ENCODE measurements at places on chromosomes 11 and 22. TPM values are rescaled to one million over a fixed set of nuclear protein-coding genes. Genes with fewer than 3 reads are reported as not detected.
A peak's percentile ranks its signal among the peaks of the same experiment; 100 is the strongest.

GRCh38 chr11:88320149-88320559 is 17.4 kb downstream of the CTSC start:
- DNase-seq = no peak

DNA sequence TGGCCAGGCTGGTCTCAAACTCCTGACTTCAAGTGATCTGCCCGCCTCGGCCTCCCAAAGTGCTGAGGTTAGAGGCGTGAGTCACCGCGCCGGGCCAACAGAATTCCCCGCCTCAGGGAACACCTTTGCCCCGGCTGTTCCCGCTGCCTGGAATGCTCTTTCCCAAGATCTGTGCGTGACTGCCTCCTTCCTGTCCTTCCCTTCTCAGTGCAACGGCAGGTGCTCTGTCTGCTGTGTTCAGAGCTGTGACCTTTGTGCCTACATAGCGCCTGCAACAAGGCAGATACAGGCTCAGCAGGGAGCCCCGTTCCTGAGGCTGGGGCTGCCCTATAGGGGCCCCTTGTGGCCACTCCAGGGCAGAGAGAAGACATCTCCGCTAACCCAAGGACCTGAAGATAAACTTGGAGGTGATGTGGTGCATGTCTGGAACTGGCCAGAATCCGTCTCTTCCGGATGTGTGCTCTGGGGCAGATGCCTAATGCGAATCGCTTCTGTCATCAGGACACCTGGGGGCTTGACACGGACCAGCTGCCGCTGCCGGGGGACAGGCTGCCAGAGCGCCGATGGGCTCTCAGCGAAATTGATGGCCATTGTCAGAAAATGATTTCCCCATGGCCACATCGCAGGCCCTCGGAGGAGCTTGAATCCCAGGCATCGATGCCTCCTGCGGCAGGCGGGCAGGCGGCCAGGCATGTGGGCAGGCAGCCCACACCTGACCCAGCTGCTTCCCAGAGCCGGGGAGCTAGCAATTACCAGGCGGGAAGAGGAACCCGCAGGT is 43.5 kb upstream of the TCF20 start:
- peak; percentile 95 for DNase-seq

PLAAT4 gene
- 3.5 TPM for total RNA-seq

- DNase-seq = no peak
These were observed 6.0 kb upstream of the CAVIN3 start for GRCh38 chr11:6326303-6326702.

DNA sequence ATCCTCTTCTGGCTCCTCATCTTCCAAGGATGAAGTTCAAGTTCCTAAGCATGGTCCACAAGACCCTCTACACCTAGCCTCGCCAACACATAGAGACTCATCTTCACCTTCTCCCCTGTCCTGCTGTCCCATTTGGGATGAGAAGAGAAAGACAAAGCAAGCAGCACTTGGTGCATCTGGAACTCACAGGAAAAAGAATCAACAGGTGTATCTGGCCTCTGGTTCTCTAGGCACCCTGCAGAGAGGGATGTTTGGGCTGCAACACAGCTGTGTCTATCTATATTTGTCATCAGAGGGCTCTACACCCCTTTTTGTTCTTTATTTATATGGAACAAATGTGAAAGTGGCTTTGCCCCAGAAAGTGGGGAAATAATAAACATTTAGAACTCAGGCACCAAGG is 82.1 kb upstream of the GALNT18 start:
- DNase-seq = no peak

HPS5 gene
- total RNA-seq = 15.4 TPM

GAB4 gene
- not detected for total RNA-seq

HBD gene
- total RNA-seq = not detected

TRIM22 gene
- 79.9 TPM for total RNA-seq

GRCh38 chr22:46598737-46599424 is 21.3 kb upstream of the GRAMD4 start:
- no peak for DNase-seq

DNA sequence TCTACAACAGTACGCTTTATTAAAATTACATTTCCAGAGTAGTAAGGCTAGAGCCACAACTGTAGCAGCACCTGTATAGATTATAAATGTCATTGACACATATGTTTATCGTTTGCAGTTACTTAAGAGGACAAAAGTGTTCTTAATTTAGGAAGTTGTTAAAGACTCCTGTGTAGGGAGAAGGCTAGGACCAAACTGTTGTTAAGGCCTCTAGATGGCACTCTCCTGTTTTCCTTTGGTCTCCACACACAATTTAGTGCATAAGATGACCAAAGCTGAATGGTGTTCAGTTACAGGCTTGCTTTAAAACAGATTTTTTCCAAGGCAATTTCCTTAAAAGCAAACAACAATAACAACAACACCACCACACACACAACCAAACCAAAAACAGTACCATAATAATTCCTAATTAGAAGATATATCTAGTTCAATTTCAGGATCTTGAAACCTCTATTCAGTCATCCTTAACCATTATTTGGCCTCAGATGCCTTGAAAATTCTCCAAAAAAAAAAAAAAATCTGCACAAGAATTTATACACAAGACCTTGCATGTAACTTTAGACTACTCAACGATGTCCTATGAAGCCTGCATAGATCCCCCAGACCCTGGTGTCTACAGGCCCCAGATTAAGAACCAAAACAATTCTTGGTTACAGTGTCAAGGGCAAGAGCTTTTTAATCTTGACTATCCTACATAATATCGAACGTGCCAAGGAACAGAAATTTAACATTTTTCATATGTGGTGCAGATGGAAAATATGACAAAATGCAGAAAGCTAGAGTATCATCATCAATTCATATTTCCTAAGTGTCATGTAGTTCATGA is 42.6 kb upstream of the APOA1 start:
- DNase-seq = no peak

- no peak for DNase-seq
These were observed 11.3 kb downstream of the PRAME start for GRCh38 chr22:22547692-22548300.

DNA sequence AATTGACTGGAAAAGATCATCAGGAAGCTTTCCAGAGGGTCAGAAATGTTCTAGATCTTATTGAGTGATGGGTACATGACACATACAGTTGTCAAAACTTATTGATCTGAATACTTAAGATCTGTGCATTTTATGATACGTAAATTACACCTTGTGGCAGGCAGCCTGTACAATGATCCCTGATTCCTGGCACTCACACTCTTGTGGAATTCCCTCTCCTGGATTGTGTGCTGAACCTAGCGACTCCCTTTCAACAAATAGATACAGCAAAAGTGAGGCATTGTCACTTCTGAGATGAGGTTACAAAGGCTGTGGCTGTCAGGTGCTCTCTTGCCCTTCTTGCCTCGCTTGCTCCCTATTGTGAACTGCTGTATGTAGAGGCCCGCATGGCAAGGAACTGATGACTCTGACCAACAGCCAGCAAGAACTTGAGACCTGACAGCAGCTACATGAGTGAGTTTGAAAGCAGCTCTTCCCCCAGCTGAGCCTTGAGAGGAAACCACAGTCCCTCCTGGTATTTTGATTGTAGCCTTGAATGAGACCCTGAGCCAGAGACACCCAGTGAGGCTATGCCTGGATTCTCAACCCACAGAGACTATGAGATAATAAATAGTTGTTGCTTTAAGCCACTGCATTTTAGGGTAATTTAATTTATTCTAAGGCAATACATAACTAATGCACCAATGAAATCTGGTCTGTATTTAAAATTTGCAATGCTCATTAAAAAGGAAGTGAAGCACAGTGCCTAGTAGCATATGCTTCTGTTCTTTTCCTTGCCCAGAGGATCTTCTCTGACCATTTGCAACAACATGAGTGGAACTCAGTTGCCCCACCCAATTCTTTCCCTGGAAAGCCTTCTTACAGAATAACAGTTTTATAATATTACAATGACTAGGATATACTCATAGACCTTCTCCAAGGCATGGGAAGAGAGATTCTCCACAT is 60.5 kb upstream of the IZUMO1R start:
- no peak for DNase-seq

- no peak for DNase-seq
These were observed 593.7 kb downstream of the METTL15 start for GRCh38 chr11:28701760-28702449.

OLFML1 gene
- total RNA-seq = not detected

- DNase-seq = no peak
These were observed 139.7 kb downstream of the CNTN5 start for GRCh38 chr11:99160447-99160846.

DNA sequence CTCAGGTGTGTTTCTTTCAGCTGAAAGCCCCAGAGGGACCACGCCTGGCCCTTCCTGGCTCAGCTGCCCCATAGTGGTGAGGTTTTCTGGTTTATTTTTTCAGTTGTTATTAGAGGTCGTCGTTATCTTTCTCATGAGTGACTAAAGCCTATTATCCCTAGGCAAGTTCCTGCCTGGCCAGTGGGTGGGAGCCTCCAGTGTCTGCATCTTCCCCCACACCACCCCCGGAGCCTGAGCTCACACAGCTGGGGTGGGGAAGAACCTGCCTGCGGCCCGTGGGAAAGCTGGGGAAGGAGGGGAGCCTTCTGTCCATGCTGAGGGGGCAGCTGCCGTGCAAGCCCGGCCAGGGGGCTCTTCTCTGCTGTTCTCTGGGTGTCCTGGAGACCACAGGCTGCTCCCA is 24.3 kb upstream of the PPFIA1 start:
- DNase-seq = no peak

DNA sequence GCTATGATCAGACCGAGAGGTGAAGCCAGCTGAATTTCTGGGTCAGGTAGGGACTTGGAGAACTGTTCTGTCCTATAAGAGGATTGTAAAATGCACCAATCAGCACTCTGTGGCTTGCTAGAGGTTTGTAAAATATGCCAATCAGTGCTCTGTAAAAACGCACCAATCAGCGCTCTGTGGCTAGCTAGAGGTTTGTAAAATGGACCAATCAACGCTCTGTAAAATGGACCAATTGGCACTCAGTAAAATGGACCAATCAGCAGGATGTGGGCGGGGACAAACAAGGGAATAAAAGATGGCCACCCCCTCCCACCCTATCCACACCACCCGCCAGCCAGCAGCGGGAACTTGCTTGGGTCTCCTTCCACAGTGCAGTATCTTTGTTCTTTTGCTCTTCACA is 6.4 kb upstream of the SEC14L4 start:
- DNase-seq = no peak

DNA sequence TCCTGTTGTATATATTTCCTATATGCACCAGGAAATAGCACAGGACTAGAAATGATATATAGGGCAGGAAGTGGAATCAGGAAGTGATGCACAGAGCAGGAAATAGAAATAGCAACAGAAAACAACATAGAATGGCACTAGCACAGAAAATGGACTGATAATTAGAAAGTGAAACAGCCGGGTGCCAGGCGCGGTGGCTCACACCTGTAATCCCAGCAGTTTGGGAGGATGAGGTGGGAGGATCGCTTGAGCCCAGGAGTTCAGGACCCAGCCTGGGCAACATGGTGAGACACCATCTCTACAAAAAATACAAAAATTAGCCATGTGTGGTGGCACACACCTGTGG is 10.0 kb upstream of the RELT start:
- DNase-seq = no peak

DNA sequence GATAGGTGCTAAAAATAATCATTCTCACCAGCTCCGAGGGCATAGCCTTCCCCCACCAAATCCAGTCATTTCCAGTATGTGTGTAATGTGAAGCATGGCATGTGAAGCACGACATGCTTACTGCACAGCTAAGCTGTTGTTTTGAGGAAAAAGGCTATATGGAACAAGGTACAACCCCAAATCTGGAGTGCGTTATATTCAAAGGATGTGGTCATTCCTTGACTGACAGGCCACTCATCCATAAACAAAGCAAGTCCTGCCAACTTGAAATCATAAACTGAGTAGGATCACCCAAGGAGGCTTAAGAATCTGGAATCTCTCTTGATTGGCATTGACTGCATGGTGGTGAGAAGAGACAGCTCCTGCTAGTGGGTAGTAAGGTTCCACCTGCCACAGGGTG is 3.7 kb downstream of the MAP6 start:
- DNase-seq = no peak

CYP2D6 gene
- total RNA-seq = 2.3 TPM

SLC22A8 gene
- total RNA-seq = not detected

DNA sequence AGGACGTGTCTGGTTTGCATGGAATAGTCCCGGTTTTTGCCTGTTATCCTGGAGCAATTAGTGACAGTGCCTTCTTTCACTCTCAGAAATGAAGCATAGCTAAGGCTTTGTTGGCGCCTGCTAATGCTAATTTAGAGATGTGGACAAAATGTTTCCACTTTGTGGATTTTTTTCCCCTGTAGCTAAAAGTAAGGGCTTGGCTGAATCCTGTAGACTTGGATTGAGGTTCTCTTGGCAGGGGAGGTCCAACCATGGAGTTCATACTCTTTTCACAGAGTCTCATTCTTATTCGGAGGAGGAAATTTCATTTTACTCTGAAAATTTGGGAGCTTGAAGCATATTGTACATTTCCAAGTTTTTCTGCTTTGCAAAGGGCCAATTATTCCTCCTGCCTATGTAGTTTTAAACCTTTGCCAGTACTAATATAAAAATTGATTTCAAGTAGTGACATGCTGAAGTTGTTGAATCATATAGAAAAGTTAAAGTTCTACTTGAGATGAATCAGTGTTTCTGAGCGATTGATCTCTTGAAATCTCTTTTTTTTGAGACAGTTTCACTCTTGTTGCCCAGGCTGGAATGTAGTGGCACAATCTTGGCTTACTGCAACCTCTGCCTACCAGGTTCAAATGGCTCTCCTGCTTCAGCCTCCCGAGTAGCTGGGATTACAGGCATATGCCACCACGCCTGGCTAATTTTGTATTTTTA is 20.0 kb downstream of the PPFIA1 start:
- no peak for DNase-seq

TEAD1 gene
- total RNA-seq = 75.1 TPM

TYR gene
- total RNA-seq = not detected

DNA sequence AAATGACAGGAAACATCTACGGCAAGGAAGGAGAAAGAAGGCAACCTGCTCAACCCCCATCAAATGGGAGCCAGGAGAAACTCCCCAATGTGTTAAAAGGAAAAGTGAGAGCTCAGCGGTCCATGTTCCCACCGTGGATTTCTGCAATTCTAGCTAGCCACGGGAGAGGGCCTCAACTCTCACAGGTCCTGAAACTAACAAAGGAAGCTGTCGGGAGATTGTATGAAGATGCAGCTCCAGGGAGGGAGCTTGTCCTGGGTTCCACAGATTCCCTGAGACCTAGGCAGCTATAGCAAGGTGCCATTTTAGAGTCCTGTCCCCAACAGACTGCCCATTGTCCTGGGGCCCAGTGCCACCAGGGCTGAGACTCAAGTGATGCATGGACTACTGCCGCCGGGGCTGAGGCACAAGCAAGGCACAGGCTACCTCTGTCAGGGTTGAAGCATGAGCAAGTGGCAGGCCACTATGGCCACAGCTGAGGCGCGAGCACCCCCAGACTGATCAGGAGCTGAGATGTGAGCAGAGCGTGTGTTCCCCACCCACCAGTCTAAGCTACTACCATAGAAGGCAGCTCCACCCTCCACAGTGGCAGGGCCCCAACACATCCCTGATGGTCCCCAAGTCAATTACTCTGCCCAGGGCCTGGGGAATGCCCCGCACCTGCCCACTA is 31.3 kb downstream of the RSF1 start:
- no peak for DNase-seq

- no peak for DNase-seq
These were observed 37.5 kb downstream of the PDHX start for GRCh38 chr11:34953955-34954354.

All from H9 (cell line).